IMR-90 (cell line): ENCODE measurements at places on chromosomes 3 and 15. TPM values are rescaled to one million over a fixed set of nuclear protein-coding genes. Genes with fewer than 3 reads are reported as not detected.

Gene SLC51B
- not detected in 2 replicates for total RNA-seq

Gene CERS3
- not detected in 2 replicates for total RNA-seq

Gene FETUB
- not detected in 2 replicates for total RNA-seq

Gene RBP2
- not detected in 2 replicates for total RNA-seq

Gene IL5RA
- total RNA-seq, result not detected in 2 replicates

Gene ABTB1
- total RNA-seq, result 3.2 and 3.3 TPM in 2 replicates

Gene MAPK6
- 60.6 and 84.2 TPM in 2 replicates for total RNA-seq

Gene SNRK
- total RNA-seq, result 20.6 and 23.1 TPM in 2 replicates

Gene C3orf20
- total RNA-seq, result not detected in 2 replicates
